PC-3 (cell line): ENCODE measurements at places on chromosomes 2 and 18.

- no peaks in the 10 kb centered on the region for H3K36me3 ChIP-seq
- no peaks in the 10 kb centered on the region for H3K27me3 ChIP-seq
- H3K27ac ChIP-seq, result 0 out of 2 replicates have a peak overlapping the region, but pooled peaks have one; percentile 23
- no peak overlapping the region for H3K4me3 ChIP-seq
- DNase-seq, result no peak
Observed at GRCh38 chr18:47987388-47987699, 56.9 kb upstream of the SMAD2 start.

GRCh38 chr18:26803643-26804042, 61.9 kb downstream of the AQP4 start:
- no peak overlapping the region for H3K4me3 ChIP-seq
- no peaks in the 10 kb centered on the region for H3K36me3 ChIP-seq
- no peak overlapping the region for H3K27ac ChIP-seq

DNA sequence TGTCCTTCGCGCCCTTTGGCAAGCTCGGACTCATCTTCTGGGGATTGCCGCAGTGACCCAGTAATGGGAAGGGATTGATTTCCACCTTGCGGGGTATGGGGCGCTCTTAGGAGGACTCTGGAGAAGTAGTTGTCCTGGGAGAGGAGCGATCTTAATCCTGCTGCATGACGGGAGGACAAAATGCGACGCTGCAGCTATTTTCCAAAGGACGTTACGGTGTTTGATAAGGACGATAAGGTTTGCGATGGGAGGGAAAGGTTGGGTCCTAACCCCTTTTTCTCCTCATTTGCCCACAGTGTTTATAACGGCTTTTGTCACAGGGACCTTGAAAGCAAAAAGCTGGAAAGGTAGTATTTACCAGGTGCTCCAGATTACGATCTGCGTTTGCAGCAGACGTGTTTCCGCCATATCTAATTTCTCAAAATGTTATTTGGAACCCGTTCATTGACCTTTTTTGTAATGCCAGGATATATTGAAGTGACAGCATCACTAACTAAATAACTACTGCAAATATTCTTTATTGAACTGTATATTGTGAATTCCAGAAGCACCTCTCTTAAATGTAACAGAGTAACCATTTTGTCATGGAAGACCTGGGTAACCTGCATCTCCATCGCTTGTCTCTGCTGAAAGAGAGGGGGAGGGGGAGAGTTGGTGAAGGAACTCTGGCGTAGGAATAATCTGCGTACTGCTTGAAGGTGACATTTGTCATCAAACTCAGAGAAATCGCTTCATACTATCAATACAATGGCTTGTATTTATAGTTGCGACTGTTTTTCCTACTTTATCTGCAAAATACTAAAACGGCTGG, 590 bp downstream of the MDH1 start:
- H3K4me1 ChIP-seq, result peaks cover 29% of the 10 kb centered on the region
- peak; percentile 23 for DNase-seq
- H3K36me3 ChIP-seq, result peaks cover 7% of the 10 kb centered on the region; the same call in 1 of the 2 replicates
- peak overlapping the region; percentile 82 for H3K4me3 ChIP-seq
- H3K27me3 ChIP-seq, result no peaks in the 10 kb centered on the region

DNA sequence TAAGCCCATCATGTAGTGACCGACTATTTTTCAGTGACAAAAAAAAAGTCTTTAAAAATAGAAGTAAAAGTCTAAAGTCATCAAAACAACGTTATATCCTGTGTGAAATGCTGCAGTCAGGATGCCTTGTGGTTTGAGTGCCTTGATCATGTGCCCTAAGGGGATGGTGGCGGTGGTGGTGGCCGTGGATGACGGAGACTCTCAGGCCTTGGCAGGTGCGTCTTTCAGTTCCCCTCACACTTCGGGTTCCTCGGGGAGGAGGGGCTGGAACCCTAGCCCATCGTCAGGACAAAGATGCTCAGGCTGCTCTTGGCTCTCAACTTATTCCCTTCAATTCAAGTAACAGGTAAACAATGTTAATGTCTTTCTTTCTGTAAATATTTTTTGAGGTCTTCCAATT, at the start of gene CD28:
TSS of gene CD28 (plus strand) at position 237 of the 400 bp plus-strand sequence. CDS start at position 295, 58 bp downstream.
- no peaks in the 10 kb centered on the region for H3K4me1 ChIP-seq
- no peaks in the 10 kb centered on the region for H3K27me3 ChIP-seq
- no peak within 1 kb of the TSS for H3K27ac ChIP-seq

GRCh38 chr2:189341077-189341476, 100.2 kb upstream of the WDR75 start:
- no peaks in the 10 kb centered on the region for H3K27me3 ChIP-seq
- no peak overlapping the region for H3K4me3 ChIP-seq
- H3K4me1 ChIP-seq, result no peaks in the 10 kb centered on the region
- no peak overlapping the region for H3K27ac ChIP-seq
- peaks cover 8% of the 10 kb centered on the region; the same call in 1 of the 2 replicates for H3K36me3 ChIP-seq
